H7 (cell line): ENCODE measurements at places on chromosomes 4 and X. TPM values are rescaled to one million over a fixed set of nuclear protein-coding genes. Genes with fewer than 3 reads are reported as not detected.
A peak's percentile ranks its signal among the peaks of the same experiment; 100 is the strongest.

DNA sequence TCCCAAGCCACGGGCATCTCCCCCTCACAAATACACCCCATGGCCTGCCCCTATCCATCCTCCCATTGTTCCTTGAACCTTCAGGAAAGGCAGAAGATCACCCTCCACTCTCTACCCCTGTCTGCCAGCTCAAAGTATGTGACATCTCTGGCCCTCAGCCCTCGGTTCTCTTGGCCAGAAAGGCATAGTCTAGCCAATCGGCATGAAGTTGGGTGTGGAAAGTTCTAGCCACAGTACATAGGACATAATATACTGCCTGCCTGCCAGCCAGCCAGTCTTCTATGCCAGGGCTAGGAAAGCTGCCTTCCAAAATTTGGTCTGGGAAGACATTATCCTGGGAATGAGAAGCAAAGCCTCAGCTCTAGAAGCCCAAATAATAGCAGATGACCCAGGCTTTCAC lies 3.2 kb upstream of the PLP1 start:
- no peak for DNase-seq

Gene MORC4
- 2.7 and 5.6 TPM in 2 replicates for total RNA-seq

- no peak for DNase-seq
Observed at GRCh38 chr4:14096396-14096965, 469.0 kb upstream of the BOD1L1 start.

DNA sequence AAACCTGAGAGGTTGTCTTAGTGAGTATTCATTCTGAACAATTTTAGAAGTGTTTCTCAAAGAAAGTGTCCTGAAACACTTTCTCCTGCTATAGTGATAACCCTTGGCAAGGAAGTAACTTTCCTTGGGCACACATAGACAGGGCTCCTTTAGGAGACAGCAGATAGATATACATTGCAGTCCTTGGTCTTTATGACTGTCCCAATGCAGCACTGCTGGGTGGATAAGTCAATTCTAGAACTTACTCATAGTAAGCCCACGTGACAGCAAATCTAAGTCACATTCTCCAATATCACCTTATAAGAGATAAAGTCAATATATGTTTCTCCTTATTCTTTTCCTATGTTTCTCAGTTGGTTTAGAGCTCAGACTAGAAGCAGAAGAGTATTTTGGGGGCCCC lies 46.7 kb downstream of the GPRASP3 start:
- DNase-seq, result no peak

Gene UGT2A1
- total RNA-seq, result 0.42 and 0.81 TPM in 2 replicates

- DNase-seq, result no peak
Observed at GRCh38 chr4:111633663-111634266, 511.5 kb upstream of the FAM241A start.

DNA sequence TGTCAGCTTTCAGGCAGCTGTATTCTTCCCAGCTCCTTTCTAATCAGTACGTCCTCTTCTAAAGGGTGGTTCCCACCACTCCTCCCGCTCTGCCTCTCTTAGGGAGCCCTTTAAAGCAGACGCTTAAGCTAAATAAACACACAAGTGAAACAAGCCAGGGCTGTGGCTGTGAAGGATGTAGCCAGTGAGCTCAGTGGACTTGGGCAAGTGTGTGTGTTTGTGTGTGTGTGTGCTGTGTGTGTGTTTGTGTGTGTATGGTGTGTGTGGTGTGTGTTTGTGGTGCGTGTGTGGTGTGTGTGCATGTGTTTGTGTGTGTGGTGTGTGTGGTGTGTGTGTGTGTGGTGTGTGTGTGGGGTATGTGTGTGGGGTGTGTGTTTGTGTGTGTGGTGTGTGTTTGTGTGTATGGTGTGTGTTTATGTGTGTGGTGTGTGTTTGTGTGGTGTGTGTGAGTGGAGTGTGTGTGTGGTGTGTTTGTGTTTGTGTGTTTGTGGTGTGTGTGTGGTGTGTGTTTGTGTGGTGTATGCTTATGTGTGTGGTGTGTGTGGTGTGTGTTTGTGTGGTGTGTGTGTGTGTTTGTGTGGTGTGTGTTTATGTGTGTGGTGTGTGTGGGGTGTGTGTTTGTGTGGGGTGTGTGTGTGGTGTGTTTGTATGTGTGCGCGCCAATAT lies 283.3 kb downstream of the PTTG2 start:
- no peak for DNase-seq

Gene EREG
- total RNA-seq, result not detected in 2 replicates

DNA sequence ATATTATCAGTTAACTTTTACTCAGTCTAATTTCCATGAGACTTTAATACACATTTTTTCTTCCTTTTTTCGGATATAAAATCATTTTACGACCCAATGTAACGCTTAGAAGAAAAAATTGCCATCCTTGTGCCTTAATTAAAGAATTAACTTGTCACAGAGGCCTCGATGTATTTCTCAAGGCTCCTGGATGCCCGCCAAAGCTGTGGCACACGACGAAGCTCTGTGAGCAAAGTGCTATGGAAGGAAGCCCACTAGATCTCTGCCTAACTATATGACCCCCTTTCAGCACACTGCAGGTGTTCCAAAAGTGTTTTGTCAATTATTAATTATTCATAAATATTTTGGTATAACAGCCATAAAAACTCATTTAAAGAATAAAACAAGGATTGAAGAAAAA lies 54.4 kb downstream of the TAPT1 start:
- DNase-seq, result no peak

DNA sequence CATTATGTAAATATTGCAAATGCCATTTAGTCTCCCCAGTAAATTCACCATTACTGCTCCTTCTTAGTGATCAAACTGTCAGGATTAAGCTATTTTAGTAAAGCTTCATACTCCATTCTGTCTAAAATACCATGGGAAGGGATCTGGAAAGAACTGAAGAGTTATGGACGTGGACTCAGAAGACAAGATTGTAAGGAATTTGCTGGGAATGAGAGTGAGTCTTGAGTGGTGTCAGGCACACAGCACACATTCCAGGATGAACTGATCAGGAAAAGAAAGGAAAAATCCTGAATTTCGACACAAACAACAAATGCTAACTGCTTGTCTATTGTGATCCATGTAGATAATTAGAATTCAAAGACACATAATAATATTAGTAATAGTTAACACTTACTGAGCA lies 311.0 kb downstream of the CENPC start:
- DNase-seq, result no peak

Gene YY2
- total RNA-seq, result 0.10 and 0.30 TPM in 2 replicates

DNA sequence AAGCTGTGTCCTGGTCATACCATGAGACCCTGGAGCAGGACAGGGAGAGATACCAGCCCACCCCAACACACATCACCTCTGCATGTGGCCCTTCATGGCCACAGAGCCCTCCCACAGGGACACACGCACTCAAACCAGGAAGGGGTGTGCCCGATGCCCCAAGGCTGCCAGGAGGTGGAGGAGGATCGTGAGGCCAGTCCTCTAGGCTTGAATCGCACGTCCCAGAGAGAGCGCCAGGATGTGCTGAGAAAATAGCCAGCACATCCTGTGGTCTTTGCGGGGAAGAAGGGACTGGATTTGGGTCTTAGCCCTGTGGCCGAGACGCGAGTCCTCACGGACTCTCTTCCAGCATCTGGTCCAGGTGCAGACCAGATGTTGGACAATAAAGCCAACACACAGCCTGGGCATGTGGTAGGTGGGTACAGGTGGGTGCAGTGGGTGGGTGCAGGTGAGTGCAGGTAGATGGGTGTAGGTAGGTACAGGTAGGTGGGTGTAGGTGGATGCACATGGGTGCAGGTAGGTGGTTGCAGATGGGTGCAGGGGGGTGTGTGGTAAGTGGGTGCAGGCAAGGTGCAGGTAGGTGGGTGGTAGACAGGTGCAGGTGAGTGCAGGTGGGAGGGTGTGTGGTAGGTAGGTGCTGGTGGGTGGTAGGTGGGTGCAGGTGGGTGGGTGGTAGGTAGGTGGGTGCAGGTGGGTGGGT lies 94.3 kb upstream of the AFAP1 start:
- no peak for DNase-seq

Gene ARHGEF6
- 12.4 and 17.3 TPM in 2 replicates for total RNA-seq

DNA sequence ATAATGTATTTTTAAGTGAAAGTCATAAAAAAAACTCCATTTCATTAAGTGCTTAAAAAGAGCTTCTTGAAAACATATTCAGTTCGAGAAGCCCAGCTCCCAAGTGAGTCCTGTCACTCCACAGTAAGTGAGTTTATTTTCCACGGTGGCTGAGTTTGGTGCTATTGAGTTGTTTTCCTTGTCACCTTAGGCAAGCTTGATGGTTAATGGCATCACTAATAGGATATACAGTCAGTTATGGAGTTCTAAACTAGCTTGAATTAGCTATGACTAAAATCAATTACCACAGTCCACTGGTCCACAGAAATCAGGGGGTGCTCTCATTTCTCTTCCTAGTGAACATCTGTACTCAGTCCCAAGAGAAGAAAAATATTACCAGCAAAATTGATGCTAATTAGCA lies 1526.2 kb upstream of the IGFBP7 start:
- no peak for DNase-seq

Gene XG
- 0.17 and 0.67 TPM in 2 replicates for total RNA-seq

GRCh38 chr4:17315459-17315858 lies 196.4 kb downstream of the QDPR start:
- peak; percentile 8 for DNase-seq

DNA sequence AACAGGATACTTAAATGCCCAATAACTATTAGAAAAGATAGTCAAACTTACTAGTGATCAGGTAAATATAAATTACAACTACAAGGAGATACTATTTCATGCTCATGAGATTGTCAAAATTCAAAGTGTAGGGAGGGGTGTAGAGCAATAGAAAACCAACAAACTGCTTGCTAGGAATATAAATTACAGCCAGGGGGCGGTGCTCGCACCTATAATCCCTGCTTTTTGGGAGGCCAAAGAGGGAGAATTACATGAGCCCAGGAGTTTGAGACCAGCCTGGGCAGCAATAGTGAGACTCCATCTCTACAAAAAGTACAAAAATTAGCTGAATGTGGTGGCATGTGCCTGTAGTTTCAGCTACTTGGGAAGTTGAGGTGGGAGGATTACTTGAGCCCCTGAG lies 556.5 kb upstream of the NR3C2 start:
- peak; percentile 1 for DNase-seq

GRCh38 chr4:119559044-119559647 lies 69.5 kb downstream of the PDE5A start:
- DNase-seq, result peak; percentile 27

DNA sequence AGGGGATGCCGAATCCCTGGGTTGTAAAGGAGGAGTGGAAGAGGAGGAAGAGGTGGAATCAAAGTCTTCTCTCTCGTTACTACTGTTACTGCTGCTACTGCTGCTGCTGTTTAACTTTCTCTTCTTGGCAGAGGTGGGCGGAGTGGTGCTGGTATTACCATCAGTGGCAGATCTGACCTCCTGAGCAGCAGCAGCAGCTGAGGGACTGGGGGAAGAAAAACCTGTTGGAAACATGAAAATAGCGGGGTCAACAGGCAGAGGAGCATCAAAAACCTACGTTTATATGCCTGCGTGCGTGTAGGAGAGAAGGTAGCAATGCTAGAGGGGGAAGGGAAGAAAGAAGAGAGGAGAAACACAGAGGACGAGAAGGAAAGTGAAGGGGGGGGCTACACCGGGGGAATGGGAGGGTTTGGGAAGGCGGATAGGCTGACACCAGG lies 339 bp downstream of the CUL4B start:
- DNase-seq, result no peak

Gene GABRB1
- 0.31 TPM in 1 of 2 replicates, not detected in the other for total RNA-seq

DNA sequence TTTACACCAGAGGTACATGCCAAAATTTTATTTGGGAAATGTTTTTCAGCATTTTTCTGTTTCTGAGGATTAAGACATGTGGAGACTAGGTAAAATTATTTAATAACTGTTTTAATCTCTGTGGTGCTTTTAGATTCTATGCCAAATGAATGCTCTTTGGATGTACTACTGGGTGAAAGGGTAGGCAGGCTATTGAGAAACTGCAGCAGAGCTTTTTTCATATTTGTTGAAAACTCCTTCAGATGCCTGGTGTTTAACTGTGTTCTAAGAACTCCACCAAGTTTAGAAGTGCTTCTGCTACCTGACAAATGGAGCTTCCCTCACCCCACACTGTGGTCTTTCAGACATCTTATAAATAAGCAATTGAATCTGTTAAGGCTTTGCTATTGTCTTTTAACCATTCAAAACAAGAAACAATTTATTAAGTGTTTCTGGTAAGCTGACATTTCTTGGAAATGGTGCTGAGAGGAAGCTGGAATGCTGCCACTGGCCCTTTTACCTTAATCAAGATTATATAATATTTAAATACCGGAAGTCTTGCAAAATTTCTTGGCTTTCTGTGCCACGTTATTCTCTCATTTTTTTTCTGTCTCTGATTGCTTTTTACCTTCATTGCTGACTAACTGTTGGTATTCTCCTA lies 51.2 kb upstream of the CYSLTR1 start:
- DNase-seq, result no peak

DNA sequence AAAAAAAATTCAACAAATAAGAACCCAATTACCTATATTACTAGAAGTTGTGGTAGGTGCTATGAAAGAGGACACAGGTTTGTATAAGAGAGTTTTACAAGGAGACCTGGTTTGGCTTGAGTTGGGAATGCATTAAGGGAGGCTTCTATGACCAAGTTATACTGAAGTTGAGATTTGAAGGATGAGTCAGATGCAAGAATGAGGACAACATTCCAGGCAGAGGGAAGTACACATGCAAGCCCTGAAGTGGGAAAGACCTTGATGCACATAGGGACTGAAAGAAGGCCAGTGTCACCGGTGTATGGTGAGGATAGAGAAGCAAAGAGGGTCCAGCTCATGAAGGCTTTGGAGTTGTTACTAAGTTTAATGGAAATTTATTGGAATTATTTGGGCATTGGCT lies 52.2 kb downstream of the ANK2 start:
- no peak for DNase-seq

DNA sequence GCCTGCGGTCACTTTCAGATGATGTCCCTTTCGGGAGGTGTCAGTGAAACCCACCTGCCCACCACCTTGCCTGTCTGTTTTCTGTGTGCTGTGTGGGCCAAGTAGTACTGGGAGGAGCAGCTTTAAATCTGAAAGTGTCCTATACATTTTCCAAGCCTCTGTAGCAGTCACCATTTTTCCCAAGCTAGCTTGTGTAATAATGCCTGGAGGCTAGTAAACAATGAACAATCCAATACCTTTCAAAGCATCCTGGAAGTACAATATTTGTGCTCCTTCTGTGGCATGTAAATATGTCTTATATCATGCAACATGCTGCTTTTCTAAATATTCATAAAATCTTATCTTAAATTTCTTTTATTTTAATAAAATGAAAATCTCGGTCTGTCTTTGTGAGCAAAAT lies 111.6 kb upstream of the C1GALT1C1 start:
- no peak for DNase-seq

DNA sequence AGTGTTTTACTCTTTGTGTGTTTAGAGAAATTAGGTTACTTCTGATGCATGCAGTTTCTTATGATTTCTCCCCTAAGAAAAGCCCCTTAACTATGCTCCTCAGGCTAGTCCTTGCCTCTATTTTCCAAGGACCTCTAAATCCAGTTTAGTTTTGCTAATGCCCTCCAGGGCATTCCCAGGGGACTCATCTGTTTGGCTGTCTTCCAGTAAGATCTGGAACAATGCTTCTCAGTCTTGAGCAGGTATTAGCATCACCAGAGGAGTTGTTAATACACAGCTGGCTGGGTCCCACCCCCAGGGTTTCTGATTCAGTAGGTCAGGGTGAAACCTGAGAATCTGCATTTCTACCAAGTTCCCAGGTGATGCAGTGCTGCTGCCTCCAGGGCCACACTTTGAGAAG lies 56.9 kb downstream of the OTC start:
- DNase-seq, result no peak

GRCh38 chr4:139966383-139966782 lies 187.6 kb downstream of the MAML3 start:
- DNase-seq, result no peak

Gene LUZP4
- 0.33 TPM in 1 of 2 replicates, not detected in the other for total RNA-seq

GRCh38 chr4:14092741-14093140 lies 465.2 kb upstream of the BOD1L1 start:
- no peak for DNase-seq

GRCh38 chr4:73870768-73871167 lies 1.6 kb downstream of the CXCL1 start:
- DNase-seq, result no peak

- DNase-seq, result peak; percentile 22
Observed at GRCh38 chrX:68238568-68238967, 194.7 kb downstream of the OPHN1 start.
